ENCODE measurements at places on chromosomes 3 and 15.

DNA sequence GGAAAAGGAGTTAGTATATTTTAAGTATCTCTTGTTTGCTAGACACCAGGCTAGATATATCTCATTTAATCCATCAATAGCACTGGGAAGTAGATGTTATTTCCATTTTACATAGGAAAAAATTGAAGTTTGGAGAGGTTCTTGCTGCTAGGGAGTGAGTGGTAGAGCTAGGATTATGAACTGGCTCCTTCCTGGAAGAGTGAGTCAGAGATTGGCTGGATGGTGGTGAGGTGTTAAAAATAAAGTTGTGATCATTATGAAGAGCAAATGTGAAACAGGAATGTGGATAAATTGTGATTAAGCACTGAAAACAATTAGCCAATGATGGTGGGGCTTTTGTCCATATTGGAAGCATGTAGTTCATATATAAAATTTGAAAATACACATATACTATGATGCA, 234.2 kb downstream of the WNT5A start:
- DNase-seq: no peak

DNA sequence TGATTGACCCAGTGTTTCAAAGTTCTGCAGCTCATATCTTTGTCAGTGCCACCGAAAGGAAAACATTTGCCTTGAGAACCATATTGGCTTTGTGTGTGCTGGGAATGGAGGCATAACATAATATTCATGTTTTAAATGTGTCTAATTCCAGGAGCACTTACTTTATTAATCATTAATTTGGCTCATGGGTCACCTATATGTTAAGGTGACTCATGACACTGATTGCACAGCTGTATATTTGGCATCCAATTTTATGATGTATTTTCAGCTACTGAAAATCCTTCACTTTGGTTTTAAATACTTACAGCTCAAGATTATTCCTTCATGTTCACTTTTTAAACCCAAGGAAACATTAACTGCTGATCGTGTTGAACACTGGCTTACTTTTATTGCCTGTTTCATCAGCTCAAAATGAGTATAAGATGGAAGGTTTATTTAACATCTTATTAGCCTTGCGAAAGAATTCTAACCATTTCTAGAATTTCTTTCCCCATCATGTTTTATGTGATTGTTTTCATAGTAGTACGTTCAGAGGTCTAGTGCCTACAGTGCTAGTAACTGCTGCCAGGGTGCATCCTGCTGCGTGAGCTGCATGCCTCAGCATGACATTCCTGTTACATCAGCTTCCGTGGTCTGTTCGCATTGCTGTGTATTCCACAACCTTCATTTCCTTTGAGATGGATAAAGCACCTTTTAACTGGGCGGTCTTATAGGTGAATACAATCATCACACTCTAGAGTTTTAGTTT, 63.7 kb downstream of the LRCH3 start:
- no peak for DNase-seq

- no peak for DNase-seq
These were observed 91.4 kb downstream of the SLC49A4 start for GRCh38 chr3:122886251-122886650.

GRCh38 chr15:93451265-93451664, 362.3 kb upstream of the RGMA start:
- no peak for DNase-seq

All from mucosa of gallbladder (tissue), 1 donor.